ENCODE measurements at places on chromosomes 1 and 21.

- H3K36me3 ChIP-seq: no peaks in the 10 kb centered on the region
- peaks cover 24% of the 10 kb centered on the region for H3K4me1 ChIP-seq
- no peak overlapping the region for H3K4me3 ChIP-seq
- no peak for DNase-seq
- no peak overlapping the region for H3K27ac ChIP-seq
Observed at GRCh38 chr1:150056407-150056806, 11.2 kb upstream of the VPS45 start.

DNA sequence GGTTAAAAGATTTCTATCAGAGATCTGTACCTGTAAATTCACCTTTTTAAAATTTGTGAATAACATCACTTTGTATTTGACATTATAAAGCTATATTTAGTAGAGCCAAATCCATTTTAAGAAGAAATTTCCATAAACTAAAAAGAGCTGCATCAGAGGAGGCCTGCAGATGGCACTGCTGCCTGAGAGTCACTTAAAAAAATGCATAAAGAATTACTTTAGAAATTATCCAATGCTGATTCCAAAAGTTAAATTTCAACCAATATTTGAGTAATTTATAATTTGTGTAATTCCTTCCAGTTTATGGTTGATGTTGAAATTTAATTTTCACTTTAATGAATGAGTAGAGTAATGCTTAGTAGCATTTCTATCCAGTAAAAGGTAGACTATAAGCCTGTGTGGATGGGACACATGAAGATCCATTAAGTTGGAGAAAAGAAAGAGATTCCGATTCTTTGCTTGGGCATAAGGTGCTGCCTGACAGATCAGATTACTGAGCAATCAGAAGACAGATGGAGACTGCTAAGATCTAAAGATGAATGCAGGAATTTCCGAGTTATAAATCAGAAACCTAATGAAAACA is 20.7 kb upstream of the RPE65 start:
- no peaks in the 10 kb centered on the region for H3K4me1 ChIP-seq
- no peak overlapping the region for H3K27ac ChIP-seq
- peak; percentile 14 for DNase-seq
- no peaks in the 10 kb centered on the region for H3K36me3 ChIP-seq

GRCh38 chr1:198234520-198235251 is 77.9 kb downstream of the NEK7 start:
- DNase-seq: peak; percentile 38
- H3K4me3 ChIP-seq: peak overlapping the region; percentile 58
- no peaks in the 10 kb centered on the region for H3K27me3 ChIP-seq
- H3K4me1 ChIP-seq: peaks cover 25% of the 10 kb centered on the region
- H3K27ac ChIP-seq: no peak overlapping the region

GRCh38 chr1:108057541-108057940 is 92.6 kb upstream of the VAV3 start:
- no peak overlapping the region for H3K4me3 ChIP-seq
- H3K36me3 ChIP-seq: no peaks in the 10 kb centered on the region
- no peaks in the 10 kb centered on the region for H3K4me1 ChIP-seq
- no peak overlapping the region for H3K27ac ChIP-seq

GRCh38 chr1:13443335-13443979 is 33.2 kb downstream of the PRAMEF20 start:
- no peak for DNase-seq
- no peaks in the 10 kb centered on the region for H3K36me3 ChIP-seq
- H3K4me1 ChIP-seq: no peaks in the 10 kb centered on the region
- H3K4me3 ChIP-seq: no peak overlapping the region
- H3K27me3 ChIP-seq: peaks cover 2% of the 10 kb centered on the region

DNA sequence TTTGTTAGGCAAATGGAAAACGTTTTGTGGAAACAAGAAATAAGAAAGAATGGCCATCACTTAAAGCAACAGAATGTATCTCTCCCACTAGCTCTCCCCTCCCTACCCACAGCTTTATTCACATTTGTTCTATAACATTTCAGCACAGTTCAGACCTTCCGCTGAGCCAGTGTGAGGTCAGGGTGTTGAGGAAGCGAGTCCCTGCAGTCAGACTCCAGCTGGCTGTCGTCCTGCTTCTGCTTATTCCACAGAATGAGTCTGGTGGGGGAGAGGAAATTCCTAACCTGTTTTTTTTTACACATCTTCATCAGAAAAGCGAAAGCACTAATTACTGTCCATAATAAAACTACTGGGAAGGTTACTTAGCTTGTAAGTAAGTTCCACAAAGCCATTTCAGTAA is 39.0 kb downstream of the MRPL39 start:
- H3K27ac ChIP-seq: peak overlapping the region; percentile 65
- H3K27me3 ChIP-seq: 0 out of 2 replicates have a peak, but pooled peaks cover 2% of the 10 kb centered on the region
- H3K36me3 ChIP-seq: peaks cover 29% of the 10 kb centered on the region
- peaks cover 84% of the 10 kb centered on the region for H3K4me1 ChIP-seq
- peak overlapping the region; percentile 60 for H3K4me3 ChIP-seq
- no peak for DNase-seq

All from HFFc6 (cell line).